ENCODE measurements at places on chromosomes 7 and 10. TPM values are rescaled to one million over a fixed set of nuclear protein-coding genes. Genes with fewer than 3 reads are reported as not detected.

Gene EN2
- total RNA-seq: 0.59 TPM

DNA sequence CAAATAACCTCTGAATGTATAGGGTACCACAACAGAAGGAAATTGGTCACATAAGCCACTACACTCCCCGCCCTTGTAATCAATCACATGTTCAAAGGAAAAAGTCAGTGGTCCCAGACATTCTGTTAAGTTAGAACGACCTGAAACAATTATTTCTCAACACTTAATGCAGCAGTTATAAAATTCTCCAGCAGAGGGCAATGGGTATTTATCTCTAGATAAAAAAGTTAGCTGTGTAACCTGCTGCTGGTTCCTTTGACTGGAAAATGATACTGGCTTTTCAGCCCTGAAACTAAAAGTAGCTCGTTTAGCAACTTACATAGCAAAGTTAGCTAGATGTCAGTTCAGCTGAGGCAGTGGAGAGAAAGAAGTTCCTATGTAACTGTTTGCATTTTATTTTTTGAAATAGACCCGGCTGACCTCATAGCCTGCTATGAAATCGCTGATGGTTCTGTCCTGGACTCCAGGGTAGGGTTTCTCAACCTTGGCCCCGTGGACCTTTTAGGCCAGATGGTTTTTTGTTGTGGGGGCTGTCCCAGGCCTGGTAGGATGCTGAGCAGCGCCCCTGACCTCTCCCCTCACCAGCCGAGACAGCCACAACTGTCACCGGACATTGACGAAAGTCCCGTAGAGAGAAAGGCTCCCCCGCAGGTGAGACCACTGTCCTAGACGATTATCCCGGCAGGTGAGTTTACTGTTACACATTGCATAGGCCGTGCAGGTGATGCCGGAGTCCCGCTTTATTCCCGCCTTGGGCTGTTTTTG lies 40.2 kb upstream of the PROSER2 start:
- no peak for DNase-seq

Gene GLI3
- 1.6 TPM for total RNA-seq

GRCh38 chr10:107280293-107280692 lies 115.8 kb upstream of the SORCS1 start:
- DNase-seq: no peak

Gene TIMM23
- 133 TPM for total RNA-seq

Gene AQP1
- 117 TPM for total RNA-seq

DNA sequence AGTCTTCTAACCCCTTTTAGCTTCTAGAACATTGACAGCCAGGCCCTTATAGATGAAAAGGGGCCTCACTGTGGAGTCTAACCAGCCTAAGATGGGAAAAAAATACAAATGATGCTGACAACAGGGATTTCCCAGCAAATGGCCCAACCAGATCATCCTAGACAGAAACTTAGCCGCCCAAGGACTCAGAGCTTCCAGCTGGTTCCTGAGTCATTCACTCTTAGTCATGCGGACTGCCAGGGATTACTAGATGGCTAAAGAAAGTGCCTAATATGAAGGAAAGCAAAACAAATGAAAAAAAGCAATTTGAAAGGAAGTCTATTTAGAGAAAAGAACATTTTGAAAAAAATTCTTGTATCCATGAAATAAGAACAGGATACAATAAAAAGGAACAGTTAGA lies 23.7 kb downstream of the TSPAN14 start:
- DNase-seq: no peak

GRCh38 chr10:96357038-96357620 lies 1.7 kb downstream of the OPALIN start:
- no peak for DNase-seq

DNA sequence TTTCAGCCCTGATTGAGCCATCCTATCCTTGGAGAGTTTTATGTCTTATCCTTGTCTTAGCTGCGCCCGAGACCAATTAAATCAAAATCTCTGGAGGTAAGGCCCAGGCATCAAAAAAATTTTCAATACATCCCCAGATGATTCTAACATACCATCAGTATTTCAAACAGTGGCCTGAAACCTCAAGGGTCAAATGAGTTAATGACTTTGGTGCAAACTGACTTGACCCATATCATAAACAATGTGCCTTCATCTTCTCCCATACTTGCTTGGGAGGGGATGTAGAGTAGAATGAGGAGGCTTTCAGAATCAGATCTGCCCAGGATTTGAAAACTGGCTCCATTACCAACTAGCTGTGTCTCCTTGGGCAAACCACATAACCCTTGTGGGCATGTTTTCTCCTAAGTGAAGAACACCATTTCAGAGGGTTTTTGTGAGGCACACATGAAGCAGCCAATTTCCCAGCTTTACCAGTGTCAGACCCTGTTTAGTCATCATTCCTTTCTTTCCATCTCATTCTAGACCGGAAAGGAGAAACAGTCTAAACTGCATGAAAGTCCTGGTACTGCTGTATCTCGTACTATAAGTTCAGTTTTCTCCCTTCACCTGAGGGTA lies 35.7 kb upstream of the ATXN7L1 start:
- DNase-seq: no peak

DNA sequence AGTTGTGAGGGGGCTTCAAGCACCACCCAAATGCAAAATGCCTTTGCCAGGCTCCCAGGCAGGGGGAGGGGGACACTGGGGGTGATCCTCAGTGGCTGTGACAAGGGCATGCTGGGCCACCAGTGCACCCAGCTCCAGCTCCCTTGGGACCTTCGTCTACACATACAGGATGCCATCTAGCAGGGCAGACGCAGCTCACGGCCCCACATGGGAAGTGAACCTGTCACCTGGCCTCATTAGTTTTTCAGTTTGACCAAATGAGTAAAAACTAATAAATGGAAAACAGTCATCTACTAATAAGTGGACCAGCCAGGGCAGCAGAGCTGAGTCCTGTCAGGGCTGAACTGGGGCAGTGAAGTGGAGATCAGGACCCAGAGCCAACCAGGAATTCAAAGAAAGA lies 50.2 kb downstream of the TLL2 start:
- DNase-seq: no peak

- peak; percentile 41 for DNase-seq
Measured at GRCh38 chr7:100583132-100584053, 2.5 kb downstream of the LRCH4 start.

- peak; percentile 9 for DNase-seq
Measured at GRCh38 chr7:100443096-100443840, 7.0 kb upstream of the PPP1R35 start.

- DNase-seq: no peak
Measured at GRCh38 chr7:79434098-79434497, 19.4 kb downstream of the MAGI2 start.

DNA sequence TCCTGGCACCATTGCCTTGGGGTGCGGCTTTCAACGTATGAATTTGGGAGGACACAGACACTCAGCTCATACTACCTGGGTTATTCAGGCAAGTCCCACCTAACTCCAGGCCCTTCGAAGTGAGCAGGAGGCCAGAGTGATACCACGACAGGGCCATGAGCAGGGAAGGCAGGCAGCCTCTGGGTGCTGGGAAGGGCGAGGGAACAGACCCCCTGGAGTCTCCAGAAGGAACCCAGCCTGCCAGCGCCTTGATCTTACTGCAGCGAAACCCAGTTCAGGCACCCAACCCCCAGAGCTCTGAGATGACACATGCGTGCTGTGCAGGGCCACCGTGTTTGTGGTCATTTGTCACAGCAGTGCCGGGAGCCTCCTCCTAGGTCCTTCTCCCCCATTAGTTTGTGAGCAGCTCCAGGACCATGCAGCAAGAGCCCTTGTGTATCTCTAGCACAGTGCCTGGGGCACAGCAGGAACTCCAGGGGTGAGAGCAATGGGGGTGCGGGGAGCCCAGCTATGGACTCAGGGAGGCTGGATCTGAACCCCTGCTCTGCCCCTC lies 7.7 kb upstream of the INSIG1 start:
- no peak for DNase-seq

DNA sequence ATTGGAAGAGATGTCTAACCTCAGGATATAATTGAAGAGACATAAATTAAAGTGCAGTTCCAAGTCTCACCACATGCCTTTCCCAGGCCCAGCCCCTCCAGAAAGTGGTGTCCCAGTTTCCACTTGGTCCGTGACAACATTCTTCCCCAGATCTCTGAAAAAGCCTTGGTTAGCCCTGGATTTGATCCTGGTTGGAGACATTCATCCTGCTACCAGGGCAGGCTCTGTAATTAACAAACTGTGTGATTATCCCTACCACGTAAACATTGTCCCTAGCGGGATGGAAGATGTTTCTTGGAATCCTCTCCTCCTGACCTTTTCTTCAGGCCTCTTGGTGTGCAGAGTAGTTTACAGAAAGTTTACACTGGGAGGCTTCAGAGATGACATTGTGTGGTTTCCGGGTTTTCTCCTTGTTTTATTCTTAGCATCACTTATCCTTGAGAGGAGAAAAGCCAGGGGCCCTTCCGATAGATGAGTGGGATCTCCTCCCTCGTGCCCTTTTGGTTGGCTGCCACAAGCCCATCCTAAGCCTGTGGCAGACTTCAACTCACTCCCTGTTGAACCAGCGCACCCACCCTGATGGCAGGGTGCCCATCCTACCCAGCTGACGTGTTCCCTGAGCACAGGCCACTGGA lies 83.8 kb downstream of the COL13A1 start:
- no peak for DNase-seq

Gene TMEM196
- total RNA-seq: not detected

- DNase-seq: no peak
Measured at GRCh38 chr10:6813856-6814255, 233.8 kb upstream of the PRKCQ start.

DNA sequence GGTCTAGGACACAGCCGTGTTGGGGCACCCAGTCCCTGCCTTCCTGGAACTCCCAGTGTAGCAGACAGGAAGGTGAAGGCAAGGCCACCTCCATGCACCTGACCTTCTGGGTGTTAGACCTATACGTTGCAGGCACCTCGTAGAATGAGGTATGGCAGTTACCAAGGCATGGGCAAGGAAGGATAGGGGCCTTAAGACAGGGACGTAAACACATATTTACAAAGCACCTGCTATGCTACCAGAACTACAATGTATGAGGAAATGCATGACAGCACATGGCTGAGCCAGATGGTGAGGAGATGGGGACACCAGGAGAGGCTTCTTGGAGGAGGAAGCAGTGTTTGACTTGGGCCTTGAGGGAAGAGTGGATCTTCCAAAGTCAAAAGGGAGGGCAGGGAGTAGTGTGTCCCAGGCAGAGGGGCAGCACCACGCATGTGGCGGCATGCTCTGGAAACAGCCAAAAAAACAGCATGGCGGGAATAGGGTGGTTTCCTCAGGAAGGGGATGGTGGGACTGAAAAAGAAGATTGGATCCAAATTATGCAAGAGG lies 231.2 kb downstream of the FANK1 start:
- no peak for DNase-seq

DNA sequence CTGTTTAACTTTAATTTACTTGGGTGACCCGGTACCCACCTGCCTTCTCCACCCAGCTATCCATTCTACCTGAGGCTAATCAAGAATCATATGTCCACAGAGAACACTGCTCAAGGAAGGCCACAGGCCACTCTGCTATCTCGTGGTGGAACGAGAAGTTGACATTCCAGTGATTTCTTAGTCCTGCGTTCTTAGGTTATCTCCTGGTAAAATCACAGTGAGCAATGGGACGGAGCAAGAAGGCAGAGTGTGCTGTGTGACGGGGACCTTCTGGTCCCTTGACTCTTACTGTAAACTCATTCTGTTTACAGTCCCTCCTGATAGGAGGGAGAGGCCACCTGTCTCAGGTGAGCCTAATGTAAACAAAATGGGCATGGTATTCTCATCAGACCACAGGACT lies 256.6 kb downstream of the TNS3 start:
- DNase-seq: no peak

DNA sequence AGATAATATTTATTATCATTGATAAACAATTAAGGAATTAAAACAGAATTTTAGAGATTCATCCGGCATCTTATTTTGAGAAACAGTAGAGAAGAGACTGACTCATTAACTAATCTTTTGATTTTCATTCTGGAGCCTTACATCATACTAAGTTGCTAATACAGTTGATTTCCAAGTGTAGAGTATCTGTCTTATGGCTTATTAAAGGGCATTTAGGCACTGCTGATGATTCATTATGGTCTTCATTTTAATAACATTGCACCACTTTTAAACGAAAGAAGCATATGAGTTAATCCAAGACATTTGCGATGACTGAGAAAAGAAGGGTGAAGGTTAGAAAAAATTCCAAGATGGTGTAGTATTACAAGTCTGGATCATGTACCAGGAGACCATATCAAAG lies 186.0 kb upstream of the CACNA2D1 start:
- no peak for DNase-seq

- no peak for DNase-seq
Measured at GRCh38 chr10:70368774-70369482, 13.5 kb downstream of the LRRC20 start.

Gene ABCB4
- total RNA-seq: 2.3 TPM

GRCh38 chr10:1183033-1183396 lies 126.8 kb downstream of the WDR37 start:
- no peak for DNase-seq

DNA sequence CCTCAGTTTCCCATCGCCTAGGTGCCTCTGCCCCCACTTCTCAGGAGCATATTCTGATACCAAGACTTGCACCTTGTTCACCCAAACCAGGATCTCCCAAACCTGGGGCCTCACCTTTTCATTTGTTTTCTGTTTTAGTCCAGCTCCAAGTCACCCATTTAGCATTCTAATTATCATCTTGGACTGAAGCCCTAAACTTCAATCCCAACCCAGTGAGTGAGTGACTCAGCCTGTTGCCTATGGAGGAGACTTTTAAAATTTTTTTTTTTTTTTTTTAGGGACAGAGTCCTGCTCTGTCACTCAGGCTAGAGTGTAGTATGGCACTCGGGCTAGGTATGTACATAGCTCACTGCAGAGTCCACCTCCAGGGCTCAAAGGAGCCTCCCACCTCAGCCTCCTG lies 378.9 kb upstream of the AUTS2 start:
- DNase-seq: no peak

Gene CYP2C19
- 0.15 TPM for total RNA-seq

Gene CPA5
- not detected for total RNA-seq

DNA sequence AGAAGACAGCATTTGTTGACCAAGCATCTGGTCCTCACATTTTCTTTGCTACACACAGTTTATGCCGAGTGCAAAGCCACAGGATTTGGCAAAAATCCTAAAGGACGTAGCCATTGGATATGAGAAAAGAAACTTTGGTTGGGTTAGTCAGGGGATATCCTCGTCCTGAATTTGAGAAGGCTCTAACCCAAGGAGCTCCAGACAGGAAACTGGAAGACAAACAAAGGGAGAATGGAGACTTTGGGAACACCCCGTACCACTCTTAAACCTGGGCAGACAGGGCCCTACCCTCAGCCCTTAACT lies 146.6 kb upstream of the FRMD4A start:
- no peak for DNase-seq

DNA sequence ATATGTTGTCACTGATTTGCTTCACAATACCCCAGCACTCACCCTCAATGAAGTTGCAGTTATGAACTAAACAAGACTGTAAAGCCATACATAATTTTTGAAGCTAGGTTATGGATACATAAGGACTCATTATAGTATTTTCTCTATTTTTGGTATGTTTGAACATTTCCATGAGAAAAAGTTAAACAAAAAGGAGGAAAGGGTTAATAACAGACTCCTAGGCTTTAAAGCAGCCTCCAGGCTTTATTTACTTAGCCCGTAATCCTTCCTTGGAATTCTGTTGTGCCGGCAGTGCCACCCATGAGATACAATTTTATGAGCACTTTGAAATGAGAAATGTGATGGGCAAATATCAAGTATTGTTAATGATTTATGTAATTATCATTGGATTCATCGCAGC lies 2.1 kb upstream of the DENND11 start:
- no peak for DNase-seq

All from gastrocnemius medialis (tissue), 4 donors.